ENCODE measurements at places on chromosomes 3 and 15. TPM values are rescaled to one million over a fixed set of nuclear protein-coding genes. Genes with fewer than 3 reads are reported as not detected.

- no peak overlapping the region for H3K4me3 ChIP-seq
- H3K36me3 ChIP-seq = no peaks in the 10 kb centered on the region
- no peak for DNase-seq
- H3K27ac ChIP-seq = no peak overlapping the region
- H3K27me3 ChIP-seq = no peaks in the 10 kb centered on the region
- H3K4me1 ChIP-seq = no peaks in the 10 kb centered on the region
These were observed 3.7 kb downstream of the MDFIC2 start for GRCh38 chr3:70308760-70309159.

DNA sequence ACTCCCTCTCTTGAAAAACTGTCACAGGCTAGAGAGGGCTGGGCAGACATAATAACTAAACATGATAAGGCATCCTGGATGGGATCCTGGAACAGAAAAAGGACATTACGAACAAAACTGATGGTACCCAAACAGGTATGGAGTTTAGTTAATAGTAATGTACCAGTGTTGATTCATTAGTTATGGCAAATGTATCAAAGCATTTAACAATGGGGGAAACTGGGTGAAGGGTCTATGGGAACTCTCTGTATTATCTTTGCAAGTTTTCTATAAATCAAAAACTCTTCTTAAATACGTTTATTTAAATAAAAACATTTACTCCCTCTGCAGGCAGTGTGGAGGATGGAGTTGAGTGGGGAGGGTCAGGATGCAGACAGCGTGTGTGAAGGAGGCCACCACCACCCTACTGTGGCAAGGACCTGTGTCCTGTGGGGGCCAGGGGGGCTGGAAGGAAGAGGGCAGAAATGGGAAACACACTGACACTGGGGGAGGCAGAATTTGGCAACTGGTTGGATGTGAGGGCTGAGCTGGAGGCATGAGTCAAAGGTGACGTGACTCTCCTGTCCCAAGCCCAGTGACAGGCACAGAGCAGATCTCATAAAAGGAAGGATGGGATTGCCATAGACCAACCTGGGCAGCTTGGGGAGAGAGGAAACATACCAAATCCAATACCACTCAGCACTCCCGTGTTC, 59.6 kb upstream of the ITGA11 start:
- H3K36me3 ChIP-seq = no peaks in the 10 kb centered on the region
- no peak overlapping the region for H3K27ac ChIP-seq
- peaks cover 42% of the 10 kb centered on the region for H3K27me3 ChIP-seq
- no peaks in the 10 kb centered on the region for H3K4me1 ChIP-seq
- H3K4me3 ChIP-seq = no peak overlapping the region

- H3K4me1 ChIP-seq = peaks cover 12% of the 10 kb centered on the region
- H3K4me3 ChIP-seq = no peak overlapping the region
- no peak for DNase-seq
- H3K36me3 ChIP-seq = peaks cover 19% of the 10 kb centered on the region
- H3K27me3 ChIP-seq = no peaks in the 10 kb centered on the region
- peak overlapping the region; percentile 50 for H3K27ac ChIP-seq
These were observed 44.1 kb downstream of the KLHL25 start for GRCh38 chr15:85750319-85751290.

- DNase-seq = no peak
- no peak overlapping the region for H3K27ac ChIP-seq
- no peaks in the 10 kb centered on the region for H3K36me3 ChIP-seq
- no peak overlapping the region for H3K4me3 ChIP-seq
- H3K4me1 ChIP-seq = no peaks in the 10 kb centered on the region
These were observed 52.7 kb upstream of the OXTR start for GRCh38 chr3:8822141-8822540.

GRCh38 chr15:92625251-92625980, 30.2 kb downstream of the FAM174B start:
- peaks cover 12% of the 10 kb centered on the region for H3K4me1 ChIP-seq
- H3K27me3 ChIP-seq = no peaks in the 10 kb centered on the region
- no peak overlapping the region for H3K27ac ChIP-seq
- H3K4me3 ChIP-seq = no peak overlapping the region
- no peak for DNase-seq

DNA sequence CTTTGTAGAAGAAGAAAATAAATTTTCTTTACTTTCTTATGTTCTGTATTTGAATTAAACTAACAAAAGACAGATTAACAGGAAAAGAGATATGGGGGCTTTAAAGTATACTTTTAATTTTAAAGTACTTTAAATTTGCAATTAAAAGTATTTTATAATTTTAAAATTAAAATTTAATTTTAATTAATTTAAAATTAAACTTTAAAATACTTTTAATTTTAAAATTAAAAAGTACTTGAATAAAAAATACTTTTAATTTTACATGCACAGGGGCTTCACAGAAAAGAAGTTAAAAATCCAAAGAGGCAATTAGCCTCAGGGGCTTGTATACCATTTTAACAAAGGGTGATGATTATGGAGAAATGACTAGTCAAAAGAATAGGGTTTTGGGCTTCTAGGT, 420.5 kb upstream of the TGFBR2 start:
- peaks cover 4% of the 10 kb centered on the region for H3K27me3 ChIP-seq
- H3K4me1 ChIP-seq = no peaks in the 10 kb centered on the region
- no peaks in the 10 kb centered on the region for H3K36me3 ChIP-seq
- H3K4me3 ChIP-seq = no peak overlapping the region

The PRC1 gene
- total RNA-seq = 196 TPM

The GLDN gene
- total RNA-seq = not detected

The BSN gene
- 0.06 TPM for total RNA-seq

The GANC gene
- total RNA-seq = 32.1 TPM

All from activated CD4-positive, alpha-beta T cell treated with anti-CD3 and anti-CD28 coated beads, Interleukin-2, amount 10 ng/mL, durations not matched to agents 7 days and 5 days (primary cell).